BJ (cell line): ENCODE measurements at places on chromosomes 5 and 9. TPM values are rescaled to one million over a fixed set of nuclear protein-coding genes. Genes with fewer than 3 reads are reported as not detected.

The EPB41L4B gene
- polyA plus RNA-seq, result 0.21 and 0.48 TPM in 2 replicates

- DNase-seq, result no peak
These were observed 4.3 kb downstream of the CDHR2 start for GRCh38 chr5:176553260-176554085.

DNA sequence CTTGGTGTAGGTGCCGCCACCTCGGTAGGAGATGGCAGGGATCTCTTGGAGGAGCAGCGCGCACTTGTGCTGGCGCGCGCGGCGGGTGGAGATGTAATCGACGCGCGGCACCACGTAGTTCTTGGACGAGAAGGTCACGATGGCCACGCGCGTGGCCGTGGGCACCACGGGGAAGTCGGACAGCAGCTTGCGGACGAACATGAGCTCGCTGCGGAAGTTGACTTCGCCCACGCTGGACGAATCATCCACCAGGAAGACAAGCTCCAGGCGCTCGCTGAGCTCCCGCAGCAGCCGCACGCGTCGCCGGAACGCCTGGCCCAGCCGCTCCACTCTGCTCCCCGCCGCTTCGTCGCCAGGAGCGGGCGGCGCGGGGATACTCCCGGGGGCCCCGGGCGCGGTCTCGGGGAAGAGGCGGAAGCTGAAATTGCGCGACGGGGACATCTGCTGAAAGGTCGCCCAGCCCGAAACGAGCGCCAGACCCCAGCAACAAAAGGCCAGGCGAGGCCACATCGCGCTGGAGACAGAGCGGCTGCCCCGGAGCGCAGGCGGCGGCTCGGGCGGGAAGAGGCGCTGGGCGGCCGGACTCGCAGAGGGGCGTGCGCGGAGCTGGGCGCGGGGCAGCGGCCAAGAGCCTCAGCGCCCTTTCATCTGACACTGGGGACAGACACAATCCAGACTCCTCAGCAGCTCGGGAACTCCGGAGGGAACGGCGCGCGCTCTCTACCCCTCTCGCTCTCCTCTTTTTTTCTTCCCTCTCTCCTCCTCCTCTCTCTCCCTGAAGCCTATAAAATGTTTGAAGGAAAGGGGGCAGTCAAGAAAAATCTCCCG lies at the start of gene SVEP1:
SVEP1 (minus strand) TSS at position 708 of the 828 bp plus-strand sequence; CDS start at position 510, 198 bp downstream.
- no peak for DNase-seq

GRCh38 chr5:143437666-143438273 lies 34.3 kb upstream of the NR3C1 start:
- no peak for DNase-seq

DNA sequence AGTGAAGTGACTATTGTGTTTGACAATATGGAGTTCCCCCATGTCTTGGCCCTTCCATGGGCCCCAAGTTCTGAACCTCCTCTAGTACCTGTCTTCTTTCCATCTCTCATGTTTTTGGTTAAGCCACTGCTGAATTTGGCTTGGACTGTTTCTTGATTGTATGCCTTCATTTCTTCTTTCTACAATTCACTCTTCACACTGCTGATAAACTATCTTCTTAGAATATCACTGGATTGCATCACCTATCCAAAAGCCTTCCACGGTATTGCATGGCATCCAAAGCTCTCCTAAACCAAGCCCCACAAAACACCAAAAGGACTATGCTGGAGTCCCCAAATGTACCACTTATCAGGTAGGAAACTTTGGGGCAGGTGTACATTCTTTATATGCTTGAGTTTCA lies 4.3 kb upstream of the POC5 start:
- no peak for DNase-seq
